Kidney glomerular epithelial cell (primary cell): ENCODE measurements at places on chromosomes 6 and 20.

- DNase-seq: peak; percentile 58
Observed at GRCh38 chr6:37965964-37966676, 146.6 kb downstream of the ZFAND3 start.

- no peak for DNase-seq
Observed at GRCh38 chr6:143629104-143630080, 48.4 kb upstream of the PHACTR2 start.

- DNase-seq: no peak
Observed at GRCh38 chr6:55536391-55536956, 42.5 kb downstream of the HMGCLL1 start.

GRCh38 chr6:21846541-21847451 is 253.2 kb downstream of the SOX4 start:
- DNase-seq: no peak

- no peak for DNase-seq
Observed at GRCh38 chr6:30880698-30881252, 3.5 kb upstream of the DDR1 start.

- DNase-seq: no peak
Observed at GRCh38 chr20:62529896-62530642, 54.3 kb upstream of the GATA5 start.

DNA sequence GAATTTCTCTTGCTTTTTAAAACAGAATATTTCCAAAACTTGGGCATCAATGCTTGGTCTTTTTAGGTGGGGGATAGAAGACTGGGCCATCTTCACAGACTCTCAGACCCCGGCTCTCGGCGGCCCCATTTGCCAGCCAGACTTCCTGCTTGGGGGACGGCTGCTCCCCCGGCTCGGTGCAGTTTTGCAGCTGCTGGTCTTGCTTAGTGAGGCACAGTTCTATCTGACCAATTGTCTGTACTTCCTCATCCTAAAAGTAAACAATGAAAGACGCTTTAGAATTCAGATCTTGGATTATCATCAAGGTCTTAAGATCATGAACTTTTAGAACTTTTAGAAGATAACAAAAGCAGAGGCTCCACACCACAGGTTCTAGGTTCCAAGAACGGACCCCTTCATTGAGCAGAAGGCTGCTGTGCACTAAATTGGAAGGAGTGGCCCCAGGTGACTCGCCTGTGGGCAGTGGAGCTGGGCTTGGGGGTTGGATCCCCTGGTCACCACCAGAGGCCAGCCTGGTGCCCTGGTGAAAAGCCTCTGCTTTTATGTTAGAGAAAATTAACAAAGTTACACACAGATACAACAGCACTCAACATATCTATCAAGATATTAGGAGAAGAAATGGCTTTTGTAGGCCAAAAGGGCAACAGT is 26.7 kb downstream of the RNASET2 start:
- DNase-seq: peak; percentile 12

DNA sequence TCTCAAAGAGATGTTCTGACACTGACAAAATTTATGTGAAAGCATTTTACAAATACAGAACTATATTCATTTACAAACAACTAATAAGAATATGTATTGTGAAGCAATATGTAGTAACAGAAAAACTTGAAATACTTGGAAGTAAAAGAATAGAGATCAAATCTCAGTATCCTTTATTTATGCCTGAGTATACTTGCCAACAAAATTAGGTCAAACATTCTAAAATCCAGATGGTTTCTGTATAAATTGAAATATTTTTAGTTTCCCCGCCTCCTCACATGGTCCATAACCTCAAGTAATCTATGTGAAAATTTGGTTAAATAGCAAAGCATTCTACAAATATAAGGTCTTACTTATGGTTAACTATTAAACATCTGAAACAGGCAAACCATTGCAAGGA is 545.4 kb downstream of the EYS start:
- no peak for DNase-seq

GRCh38 chr6:90484903-90485302 is 102.0 kb downstream of the MAP3K7 start:
- DNase-seq: no peak

- DNase-seq: no peak
Observed at GRCh38 chr6:6856538-6857523, 250.9 kb upstream of the RREB1 start.

GRCh38 chr20:50887576-50887975 is 43.7 kb downstream of the ADNP start:
- no peak for DNase-seq
